ENCODE measurements at places on chromosomes 5 and 9. TPM values are rescaled to one million over a fixed set of nuclear protein-coding genes. Genes with fewer than 3 reads are reported as not detected.

GRCh38 chr5:36250427-36250826, 8.7 kb upstream of the NADK2 start:
- no peak for DNase-seq

DNA sequence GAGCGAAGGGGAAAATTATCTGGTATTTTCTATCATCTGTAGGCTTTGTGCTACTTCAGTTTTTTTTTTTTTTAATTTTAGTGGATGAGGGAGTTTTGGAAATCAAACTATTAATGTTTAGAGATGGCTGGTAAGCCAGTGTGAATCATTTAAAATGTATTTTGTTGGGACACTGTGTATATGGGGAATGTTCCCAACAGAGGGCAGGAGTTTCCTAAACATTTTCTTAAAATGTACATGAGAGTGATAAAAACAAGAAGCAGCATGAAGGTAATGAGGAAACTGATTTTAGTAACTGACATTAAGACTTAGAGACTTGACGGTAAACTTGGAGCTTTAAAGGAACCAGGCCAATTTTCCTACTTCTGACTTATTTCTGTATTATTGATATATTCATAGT, 68.2 kb upstream of the ITGA2 start:
- DNase-seq: no peak

IFNB1 gene
- 0.68 TPM for total RNA-seq

DNA sequence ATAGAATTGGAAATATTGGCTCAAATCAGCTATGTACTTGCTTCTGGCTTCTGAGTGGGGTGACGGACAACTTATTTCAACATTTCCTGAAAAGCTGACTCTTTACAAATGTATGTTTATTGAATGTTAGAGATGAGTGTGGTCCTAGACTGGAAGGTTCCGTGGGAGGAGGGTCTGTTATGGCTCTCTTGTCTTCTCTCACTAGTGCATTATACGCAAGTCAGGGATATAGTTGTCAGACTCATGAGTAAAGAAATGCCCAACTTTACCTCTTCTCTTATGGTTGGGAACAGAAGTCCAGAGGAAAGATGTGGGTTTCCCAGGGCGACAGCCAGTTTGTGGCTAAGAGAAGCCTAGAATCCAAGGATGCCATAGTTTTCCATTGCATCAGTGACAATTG, 839.3 kb upstream of the WWC1 start:
- DNase-seq: no peak

PCDHGA12 gene
- not detected for total RNA-seq

DNA sequence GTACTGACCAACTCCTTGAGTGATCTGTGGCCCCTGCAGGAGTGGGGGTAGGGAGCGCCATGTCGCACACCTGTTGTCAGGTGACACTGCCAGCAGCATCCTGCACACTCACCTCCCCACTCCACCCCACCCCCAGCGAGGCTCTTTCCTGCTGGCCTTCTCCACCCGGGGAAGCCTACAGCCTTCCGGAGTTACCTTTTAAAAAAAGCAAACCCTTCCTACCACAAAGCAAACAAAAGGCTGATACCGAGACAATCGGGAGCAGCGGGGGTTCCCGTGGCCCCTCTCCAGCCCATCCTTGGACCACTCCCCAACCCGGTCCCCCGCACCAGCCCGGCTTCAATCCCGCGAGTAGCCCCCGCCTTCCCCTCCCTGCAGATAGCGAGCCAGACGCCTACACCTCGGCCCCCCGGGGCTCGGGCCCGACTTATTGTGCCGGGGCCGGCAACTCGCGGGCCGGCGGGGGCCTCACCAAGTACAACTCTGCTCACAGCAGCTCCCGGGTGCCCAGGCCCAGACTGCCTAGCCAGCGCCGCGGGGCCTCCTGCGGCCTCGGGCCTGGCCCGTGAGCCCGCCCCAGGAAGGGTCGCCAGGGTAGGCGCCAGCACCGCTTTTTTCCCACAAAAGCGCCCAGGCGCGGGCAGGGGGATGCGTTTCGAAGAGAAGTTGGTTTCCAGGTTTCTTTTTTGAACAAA, 724 bp downstream of the MACROH2A1 start:
- peak; percentile 69 for DNase-seq

DNA sequence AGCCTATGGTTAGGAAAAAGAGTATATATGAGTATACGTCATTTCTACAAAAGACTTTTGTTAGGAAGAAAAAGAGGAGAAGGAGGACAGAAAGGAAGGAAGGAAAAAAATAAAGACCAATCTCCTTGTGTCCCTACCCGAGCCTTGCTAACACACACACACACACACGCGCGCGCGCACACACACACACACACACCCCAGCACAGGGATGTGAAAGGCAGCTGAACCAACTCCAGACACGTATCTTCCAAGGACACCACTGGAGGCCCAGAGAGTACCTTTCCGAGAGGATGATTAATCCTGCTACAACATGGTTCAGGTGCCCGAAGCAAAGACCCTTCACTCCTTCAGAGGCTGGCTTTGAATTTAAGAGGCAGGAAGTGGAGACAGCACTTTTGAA, 56.9 kb upstream of the GALNT10 start:
- DNase-seq: no peak

GRCh38 chr5:171801839-171802238, 16.2 kb downstream of the SMIM23 start:
- no peak for DNase-seq

DNA sequence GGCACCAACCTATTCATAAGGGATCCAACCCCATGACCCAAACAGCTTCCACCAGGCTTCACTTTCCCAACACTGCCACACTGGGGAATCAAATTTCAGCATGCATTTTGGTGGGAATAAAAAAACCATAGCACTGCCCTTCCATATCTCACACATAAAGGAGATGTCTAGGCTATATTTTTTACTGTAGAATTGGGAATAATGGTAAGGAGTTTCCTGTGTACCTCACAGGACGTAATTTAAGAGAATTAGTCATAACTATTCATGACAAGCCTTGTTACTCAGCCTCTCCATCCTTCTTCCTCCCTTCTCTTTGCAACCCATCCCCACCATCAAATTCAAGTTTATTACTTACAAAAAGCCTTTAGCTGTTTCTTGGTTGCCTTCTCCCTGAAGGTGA, 352.1 kb downstream of the MLLT3 start:
- DNase-seq: no peak

FOXI1 gene
- not detected for total RNA-seq

DNA sequence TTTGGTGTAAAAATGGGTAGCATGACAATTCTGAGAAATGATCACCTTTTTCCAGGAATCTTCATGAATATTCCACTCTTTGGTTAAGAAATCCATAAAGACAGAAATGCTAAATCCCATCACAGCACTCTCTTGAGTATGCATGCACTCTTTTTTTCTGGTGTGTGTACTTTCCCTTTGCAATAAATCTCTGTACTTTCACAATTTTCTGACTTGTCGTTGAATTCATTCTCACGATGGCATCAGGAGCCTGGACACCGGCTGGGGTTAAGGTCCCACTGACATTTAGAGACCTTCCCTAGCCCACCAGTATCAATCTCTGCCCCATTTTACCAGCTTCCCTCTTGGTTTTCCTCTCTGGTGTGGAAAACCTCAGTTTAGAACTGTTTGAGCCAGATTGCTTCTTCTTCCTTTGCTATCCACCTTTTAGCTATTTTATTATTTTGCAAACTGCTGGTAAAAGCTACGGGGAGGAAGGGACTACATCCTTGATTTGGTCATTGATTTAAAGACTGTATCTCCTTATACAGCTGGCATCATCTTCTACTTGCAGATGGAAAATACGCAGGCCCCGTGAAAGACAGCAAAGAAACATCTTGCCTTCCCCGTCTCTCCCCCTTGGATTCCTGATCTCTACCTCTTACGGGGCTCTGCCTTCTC, 59.9 kb upstream of the ZFR start:
- no peak for DNase-seq

SLC25A2 gene
- 0.38 TPM for total RNA-seq

- DNase-seq: no peak
Observed at GRCh38 chr9:17017931-17018491, 116.8 kb upstream of the CNTLN start.

Measured in activated CD4-positive, alpha-beta memory T cell treated with anti-CD3 and anti-CD28 coated beads, Interleukin-2, amount 10 ng/mL, durations not matched to agents 7 days and 5 days (primary cell).